GM04503 (cell line): ENCODE measurements at places on chromosomes 16 and 17.

DNA sequence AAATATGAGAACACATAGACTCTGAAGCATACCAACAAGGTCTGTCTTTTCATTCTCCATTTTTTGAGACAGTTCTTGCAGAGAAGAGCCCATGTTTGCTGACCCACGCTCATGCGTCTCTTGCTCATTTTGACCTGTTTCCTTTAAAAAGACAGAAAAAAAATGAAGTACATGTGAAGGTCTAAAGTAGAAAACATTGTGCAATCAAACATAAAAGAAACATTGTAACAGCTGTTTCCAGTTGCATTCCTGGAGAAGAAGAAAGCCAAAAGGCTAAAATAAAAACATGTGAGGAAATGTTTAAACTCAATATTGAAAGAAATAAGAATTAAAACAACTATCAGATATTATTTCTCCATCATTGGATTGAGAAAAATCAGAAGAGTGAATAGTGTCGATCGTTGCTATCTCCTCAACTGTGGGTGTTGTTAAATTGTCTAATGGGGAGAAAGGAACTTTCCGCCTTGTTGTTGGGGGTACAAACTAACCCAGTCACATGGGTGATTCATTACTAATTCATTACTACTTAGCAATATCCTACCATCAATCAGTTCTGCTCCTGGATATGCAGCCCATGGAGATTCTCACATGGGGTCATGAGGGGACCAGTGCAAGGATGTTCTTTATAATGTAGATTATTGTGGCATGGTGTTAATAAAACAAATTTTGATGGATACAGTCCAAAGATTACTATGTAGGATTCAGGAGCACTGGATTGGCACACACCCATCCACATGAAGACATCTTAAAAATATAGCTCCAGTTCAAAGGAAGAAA lies 9.5 kb downstream of the ABCA9 start:
- DNase-seq = peak; percentile 20

GRCh38 chr16:84692451-84693214 lies 7.2 kb upstream of the USP10 start:
- no peak for DNase-seq

GRCh38 chr17:46822388-46822921 lies 4.0 kb upstream of the WNT3 start:
- DNase-seq = no peak

GRCh38 chr17:65163990-65164495 lies 26.9 kb downstream of the RGS9 start:
- DNase-seq = no peak

DNA sequence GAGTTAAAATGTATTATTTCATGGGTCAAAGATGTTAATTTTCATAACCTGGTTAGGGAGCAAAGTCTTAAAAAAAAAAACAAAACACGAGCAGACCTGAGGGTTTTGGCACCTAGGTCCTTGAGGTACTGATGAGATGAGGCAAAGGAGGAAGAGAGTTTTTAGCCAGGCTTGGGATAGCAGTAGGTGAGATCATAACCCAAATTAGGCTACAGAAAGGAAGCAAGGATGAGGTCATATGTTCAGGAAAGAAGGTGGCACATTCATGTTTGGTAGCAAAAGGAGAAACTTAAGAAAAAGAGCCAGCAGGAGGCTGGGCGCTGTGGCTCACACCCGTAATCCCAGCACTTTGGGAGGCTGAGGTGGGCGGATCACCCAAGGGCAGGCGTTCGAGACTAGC lies 2.8 kb downstream of the ATXN1L start:
- no peak for DNase-seq

DNA sequence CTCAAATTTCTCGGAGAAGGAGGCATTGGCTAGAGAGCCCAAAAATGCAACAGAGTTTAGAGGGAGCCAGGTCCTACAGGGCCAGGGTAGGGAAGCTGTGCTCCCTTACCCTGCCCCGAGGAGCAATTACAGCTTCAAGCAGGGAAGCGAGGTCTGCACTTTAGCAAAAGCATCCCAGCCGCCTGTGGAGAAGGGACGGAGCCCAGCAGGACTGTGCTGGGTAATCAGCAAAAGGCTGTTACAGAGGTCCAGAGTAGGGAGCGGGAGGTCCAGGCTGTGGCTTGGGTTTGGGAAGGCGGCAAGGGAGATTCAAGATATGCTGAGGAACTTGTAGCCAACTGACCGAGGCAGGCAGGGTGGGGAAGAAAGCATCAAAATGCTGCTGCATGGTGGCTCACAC lies 162.6 kb downstream of the TMEM132E start:
- DNase-seq = no peak

GRCh38 chr17:82365606-82366295 lies 5.8 kb upstream of the UTS2R start:
- no peak for DNase-seq

DNA sequence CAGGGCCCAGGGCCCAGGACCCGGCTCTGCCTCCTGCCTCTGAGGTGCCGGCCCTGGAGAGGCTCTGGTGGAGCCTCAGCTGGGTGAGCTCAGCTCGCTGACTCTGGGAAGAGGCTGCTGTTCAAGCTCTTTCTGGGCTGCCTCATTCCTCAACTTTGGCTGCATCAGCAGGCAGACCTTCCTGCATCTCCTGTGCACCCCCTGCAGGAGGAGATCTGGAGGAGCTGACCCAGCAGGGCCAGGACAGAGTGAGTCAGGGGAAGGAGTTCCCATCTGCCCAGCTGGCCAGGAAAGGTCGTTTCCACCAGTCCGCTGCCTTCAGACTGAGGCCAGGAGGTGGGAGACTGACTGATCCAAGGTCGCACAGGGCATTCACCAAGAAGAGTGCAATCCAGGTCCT lies 10.7 kb downstream of the CRHR1 start:
- no peak for DNase-seq

- DNase-seq = no peak
These were observed 8.3 kb downstream of the CARD14 start for GRCh38 chr17:80177986-80178595.
